ENCODE measurements at places on chromosomes 3 and 15.

DNA sequence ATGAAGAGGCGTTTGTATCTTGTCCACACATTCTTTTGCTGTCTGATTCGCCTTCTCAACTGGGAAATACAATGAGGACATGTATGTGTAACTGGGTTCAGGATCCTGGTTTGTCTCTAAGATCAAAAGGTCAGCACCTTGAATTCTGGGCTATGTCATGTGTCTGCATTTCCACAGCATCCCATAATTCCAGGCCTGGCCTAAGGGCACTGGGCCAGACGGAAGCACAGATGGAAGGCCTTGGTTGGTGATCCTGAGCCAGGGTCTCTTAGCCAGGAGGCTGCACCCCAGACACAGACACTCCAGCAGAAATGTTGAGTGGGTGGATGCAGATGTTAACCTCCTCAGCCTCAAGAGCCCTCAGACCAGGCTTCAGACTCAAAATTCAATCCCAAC lies 23.7 kb upstream of the HERC1 start:
- no peak for DNase-seq

GRCh38 chr3:10192953-10193691 lies 28.4 kb downstream of the IRAK2 start:
- no peak for DNase-seq

- no peak for DNase-seq
Observed at GRCh38 chr3:52023860-52024764, 28.4 kb upstream of the RPL29 start.

DNA sequence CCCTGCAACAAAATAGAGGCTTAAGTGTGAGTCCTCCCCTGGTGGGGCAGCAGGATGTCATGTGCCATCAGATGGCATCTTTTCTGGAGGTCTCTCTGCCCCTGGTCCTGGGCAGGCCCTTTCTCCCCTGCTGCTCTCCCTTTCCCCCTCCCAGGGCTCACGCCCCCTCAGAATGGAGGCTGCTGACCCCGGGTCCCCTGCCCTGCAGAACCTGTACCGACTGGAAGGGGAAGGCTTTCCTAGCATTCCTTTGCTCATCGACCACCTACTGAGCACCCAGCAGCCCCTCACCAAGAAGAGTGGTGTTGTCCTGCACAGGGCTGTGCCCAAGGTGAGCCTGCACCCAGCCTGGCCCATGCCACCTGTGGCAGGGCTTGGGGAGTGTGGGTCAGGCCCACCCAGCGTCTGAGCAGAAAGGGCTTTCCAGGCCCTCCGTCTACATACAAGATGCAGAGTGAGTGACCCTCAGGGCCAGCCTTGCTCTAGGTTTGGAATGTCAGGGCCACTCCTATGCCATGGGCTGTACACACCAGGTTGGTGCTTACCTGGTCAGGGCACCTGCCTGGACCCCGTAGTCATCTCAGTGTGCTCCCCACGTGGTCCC lies 7.1 kb downstream of the FES start:
- no peak for DNase-seq

DNA sequence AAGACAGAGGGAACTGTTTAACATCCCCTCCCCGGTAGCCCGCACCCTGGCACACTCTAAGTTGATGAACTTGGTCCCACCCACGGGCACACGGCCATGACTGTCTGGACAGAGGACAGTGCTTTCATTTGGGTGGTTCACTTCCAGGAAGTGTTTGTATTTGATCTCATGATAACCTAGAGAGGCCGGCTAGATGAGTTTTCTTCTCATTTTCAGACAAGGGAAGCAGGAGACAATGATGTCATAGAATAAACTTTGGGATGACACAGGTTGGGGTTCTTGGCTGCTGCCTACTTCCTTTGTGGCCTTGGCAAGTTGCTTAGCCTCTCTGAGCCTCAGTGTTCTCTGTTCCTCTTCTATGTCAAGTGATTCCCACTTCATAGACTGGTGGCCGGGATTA lies 16.1 kb upstream of the LYSMD4 start:
- no peak for DNase-seq

GRCh38 chr3:66404903-66405700 lies 95.7 kb downstream of the LRIG1 start:
- no peak for DNase-seq

DNA sequence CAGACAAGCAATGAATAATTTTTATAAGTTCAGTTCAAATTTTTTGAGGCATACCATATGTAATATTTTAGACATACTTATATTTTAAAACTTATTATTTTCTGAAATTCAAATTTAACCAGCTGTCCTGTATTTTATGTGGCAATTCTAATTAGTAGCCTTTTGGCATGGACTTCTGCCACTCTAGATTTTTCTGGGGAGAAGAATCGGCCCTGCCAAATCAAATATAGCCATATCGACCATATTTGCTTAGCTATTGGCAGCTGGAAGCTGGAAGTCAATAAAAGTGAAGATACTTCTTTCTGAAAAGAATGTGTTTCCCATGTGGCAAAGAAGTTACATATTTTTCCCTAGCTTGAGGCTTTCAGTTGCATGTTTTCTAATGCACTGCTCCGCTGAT lies 9.4 kb upstream of the RBMS3 start:
- no peak for DNase-seq

DNA sequence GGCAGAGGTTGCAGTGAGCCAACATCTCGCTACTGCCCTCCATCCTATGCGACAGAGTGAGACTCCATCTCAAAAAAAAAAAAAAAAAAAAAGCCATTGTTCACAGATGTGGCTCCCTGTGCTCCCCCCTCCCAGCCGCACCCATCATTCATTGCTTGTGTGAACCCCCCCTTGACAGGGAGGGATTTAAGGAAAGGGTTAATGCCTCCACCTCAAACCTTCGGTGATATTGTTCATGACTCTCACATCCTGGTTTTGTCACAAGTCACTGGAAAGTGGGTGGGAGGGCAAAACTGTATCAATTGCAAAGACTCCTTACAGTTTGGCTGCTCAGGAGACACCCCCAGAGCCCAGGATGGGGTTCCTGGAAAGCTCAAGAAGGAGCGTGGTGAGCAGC lies 7.7 kb downstream of the SLC6A6 start:
- no peak for DNase-seq

- no peak for DNase-seq
Observed at GRCh38 chr3:151386056-151386455, 1.5 kb upstream of the P2RY12 start.

GRCh38 chr3:17070161-17070959 lies 185.6 kb downstream of the PLCL2 start:
- no peak for DNase-seq

DNA sequence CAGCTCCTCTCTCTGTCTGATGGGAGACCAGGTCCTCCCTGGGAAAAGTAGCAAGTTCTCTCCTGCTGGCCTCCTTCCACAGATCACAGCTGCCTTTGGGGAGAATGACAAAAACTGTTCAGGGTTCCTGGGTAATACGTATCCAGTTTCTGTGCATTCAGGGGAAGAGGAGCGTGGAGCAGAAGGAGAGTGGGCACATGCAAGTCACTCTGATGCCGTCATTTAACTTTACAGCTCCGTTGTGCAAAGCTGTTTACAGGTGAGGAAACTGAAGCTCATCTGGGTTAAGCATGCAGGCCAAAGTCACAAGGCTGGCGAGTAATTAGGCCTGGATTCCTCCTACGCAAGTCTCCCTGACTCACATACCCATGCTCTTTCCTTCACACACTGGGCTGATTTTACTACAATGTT lies 7.5 kb upstream of the TM4SF1 start:
- DNase-seq, result no peak

DNA sequence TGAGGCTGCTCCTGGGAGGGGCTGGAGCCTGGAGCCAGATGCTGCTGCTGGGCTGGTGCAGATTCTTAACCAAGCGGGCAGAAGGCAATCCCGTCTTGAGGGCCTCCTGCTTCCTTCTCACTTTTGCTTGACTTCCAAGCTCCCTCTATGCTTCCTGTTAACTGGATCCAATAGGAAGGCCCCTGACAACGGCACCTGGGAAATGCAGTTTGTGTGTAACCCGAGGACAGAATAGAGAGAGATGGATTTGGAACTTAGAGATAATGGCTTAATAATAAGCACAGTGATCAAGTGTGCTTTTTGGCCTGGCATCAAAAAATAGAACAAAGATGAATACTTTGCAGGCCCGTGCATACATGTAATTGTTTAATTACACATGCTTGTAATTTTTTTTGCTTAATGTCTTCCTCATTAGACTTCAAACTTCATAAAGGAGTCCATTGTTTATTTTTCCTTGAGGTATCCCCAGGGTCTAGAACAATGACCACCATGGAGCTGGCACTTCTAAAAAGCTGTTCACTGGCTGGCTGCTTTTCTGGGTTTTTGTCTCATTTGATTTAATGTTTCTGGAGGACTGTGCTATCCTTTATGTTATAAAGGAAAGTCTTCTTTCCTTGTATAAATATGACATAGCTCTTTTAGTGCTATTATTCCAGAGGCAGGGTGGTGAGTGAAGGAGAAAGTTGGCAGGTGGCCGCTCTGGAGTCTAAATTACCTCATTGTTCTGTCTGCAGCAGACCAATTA lies 63.3 kb upstream of the MITF start:
- DNase-seq, result no peak

GRCh38 chr3:98754483-98754882 lies 8.7 kb upstream of the ST3GAL6 start:
- DNase-seq, result no peak

- DNase-seq, result no peak
Observed at GRCh38 chr3:37392957-37393356, 218.6 kb upstream of the LRRFIP2 start.

GRCh38 chr3:71563827-71564226 lies 19.7 kb downstream of the FOXP1 start:
- no peak for DNase-seq

- DNase-seq, result no peak
Observed at GRCh38 chr3:12822725-12823373, 18.5 kb downstream of the RPL32 start.

DNA sequence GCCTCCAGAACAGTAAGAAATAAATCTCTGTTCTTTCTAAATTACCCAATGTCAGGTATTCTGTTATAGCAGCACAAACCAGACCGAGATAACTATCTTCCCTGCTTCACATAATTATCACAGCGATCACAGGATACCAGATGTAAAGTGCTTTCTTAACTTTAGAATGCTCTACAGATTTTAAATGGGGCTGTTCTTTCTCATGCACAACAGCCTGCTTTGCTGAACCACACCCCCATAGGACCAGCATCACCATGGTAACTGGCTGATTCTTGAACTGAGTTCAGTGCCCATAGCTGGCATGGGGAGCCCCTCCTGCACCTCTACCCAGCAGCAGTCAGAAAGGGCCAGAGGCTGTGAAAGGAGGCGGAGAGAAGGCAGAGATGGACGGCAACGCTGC lies 7.8 kb downstream of the CD80 start:
- DNase-seq, result no peak

GRCh38 chr3:1700650-1701049 lies 398.0 kb upstream of the CNTN4 start:
- DNase-seq, result no peak

DNA sequence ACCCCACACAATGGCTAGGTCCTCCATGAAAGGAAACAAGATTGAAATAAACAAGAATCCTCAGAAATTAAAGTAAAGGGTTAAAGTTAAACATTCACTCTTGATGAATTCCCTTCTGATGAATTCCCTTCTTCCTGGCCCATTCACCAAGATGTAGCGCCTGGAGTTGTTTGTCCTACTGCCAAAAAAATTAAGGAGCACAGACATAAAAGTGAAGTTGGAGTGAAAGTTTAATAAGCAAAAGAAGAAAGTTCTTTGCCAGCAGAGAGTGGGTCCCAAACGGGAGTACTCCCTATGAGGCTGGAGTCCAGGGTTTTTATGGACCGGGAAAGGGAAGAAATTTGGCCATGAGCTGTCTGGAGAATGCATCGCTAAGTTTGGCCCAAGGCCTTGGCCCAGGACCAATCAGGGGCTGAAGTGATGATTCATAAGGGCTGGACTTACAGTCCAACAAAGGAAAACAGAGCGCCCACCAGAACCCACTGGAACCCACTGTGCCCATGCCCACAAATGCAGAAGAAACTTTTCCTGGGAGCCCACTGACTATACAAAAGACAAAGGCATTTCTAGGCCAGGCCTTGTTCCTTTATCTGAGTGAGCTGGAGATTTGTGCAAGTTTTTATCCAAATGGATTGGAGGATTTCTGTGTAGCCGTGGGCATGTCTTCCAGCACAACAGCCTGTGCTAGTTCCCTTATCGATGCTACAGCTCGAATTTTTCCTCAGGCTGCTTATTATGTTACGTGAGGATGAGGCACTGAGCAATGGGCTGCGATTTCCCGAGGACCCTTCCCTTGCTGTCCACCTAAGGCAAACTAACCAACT lies 1561.6 kb downstream of the OTOL1 start:
- DNase-seq, result no peak

DNA sequence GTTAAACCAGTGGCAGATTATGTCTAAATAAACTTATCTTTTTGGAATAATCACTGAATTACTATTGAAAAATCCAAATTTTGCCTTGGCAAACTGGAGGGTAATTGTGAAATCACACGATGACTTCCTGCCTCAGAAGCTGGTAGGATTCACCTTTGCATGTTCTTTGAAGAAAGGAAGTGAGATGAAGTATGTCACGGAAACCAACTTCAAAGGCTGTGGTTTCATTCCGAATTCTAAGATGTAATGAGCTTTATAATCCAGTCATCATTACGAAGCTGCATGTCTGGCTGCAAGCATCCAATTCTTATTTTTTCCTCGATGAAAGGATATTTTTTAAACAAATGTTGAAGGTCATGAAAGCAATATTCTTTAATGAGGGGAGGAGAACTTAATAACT lies 15.0 kb upstream of the ZBED2 start:
- DNase-seq, result no peak

- DNase-seq, result no peak
Observed at GRCh38 chr15:28107904-28108275, 8.8 kb upstream of the OCA2 start.

DNA sequence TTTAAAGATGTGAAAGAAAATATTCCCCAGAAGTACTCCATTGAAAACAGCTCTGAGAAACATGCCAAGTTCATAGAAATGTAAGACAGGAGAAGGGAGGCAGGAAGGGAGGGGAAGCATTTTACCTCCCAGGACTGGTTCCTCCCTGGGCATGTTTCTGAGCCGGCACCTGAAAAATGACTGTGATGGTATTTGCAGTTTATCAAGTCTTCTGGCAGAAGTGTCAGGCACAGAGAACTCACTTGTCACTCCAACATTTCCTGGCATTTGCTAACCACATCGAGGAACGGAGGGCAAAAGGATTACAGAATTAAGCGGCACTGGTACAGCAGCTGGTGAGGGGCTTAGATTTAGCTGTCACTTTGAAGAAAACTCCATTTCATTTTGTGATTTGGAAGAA lies 1054.0 kb downstream of the TUSC7 start:
- no peak for DNase-seq

Data from CMK (cell line).